ENCODE measurements at places on chromosomes 2 and 18.
A peak's percentile ranks its signal among the peaks of the same experiment; 100 is the strongest.

GRCh38 chr18:49016648-49017539 lies 66.1 kb upstream of the SMAD7 start:
- DNase-seq, result peak; percentile 2

GRCh38 chr2:383178-383577 lies 95.3 kb upstream of the ALKAL2 start:
- DNase-seq, result no peak

- no peak for DNase-seq
Observed at GRCh38 chr2:194363878-194364277, 1293.1 kb upstream of the SLC39A10 start.

- DNase-seq, result no peak
Observed at GRCh38 chr18:78679613-78680260, 299.9 kb upstream of the SALL3 start.

DNA sequence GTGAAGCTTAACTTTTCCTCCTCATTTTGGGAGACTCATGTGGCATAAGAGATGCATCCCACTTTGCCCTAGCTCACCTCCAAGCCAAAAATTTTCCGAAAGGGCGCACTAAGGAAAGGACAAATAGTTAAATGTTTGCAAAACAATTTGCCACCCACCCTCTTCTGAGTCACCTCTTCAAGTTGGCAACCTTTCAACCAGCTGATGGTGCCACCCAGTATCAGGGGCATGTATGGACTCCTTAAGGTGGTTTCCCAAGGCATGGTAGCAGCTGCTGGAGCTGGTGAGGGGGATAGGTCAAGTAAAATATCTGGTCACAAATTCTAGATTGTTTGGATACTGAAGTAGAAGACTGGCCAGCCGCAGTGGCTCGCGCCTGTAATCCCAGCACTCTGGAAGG lies 17.2 kb upstream of the ITGAV start:
- DNase-seq, result no peak
